ENCODE measurements at places on chromosomes 1 and 21.
A peak's percentile ranks its signal among the peaks of the same experiment; 100 is the strongest.

DNA sequence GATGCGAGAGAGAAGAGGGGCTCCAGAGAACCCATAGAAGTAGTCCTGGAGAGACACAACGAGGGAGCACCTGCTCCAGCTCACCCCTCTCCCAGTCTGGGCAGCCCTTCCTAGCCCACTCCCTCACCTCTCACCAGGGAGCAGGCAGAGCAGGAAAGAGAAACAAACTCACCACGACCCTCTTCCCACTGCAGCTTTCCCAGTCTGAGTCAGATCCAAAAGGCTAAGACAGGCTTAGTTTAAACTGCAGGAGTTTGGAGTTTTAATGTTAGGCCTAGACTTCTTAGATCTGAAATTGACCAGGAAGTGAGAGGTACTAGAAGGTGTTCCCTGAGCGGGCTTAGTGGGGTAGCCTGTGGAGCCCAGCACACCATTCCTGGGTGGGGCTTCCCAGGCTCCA lies 29.6 kb downstream of the SLC1A7 start:
- no peak for DNase-seq

DNA sequence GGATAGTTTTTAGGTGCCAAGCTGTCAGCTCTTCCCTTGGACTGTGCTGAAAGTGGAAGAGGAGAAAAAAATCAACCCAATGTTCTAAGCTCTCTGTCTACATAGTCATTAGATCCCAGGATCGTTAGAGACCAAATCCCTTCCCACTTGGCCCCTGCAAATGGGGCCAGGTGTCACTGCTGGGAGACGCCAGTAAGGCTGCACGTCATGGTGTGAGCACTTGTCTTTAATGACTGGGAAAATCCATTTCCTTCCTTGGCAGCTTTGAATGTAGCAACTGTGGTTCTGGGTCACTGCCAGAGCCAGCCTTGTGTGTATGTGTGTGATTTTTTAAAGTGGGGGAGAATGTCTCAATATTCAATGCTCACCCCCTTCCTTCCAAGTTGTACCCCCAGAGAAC lies 59.9 kb downstream of the MAN1C1 start:
- peak; percentile 56 for DNase-seq

DNA sequence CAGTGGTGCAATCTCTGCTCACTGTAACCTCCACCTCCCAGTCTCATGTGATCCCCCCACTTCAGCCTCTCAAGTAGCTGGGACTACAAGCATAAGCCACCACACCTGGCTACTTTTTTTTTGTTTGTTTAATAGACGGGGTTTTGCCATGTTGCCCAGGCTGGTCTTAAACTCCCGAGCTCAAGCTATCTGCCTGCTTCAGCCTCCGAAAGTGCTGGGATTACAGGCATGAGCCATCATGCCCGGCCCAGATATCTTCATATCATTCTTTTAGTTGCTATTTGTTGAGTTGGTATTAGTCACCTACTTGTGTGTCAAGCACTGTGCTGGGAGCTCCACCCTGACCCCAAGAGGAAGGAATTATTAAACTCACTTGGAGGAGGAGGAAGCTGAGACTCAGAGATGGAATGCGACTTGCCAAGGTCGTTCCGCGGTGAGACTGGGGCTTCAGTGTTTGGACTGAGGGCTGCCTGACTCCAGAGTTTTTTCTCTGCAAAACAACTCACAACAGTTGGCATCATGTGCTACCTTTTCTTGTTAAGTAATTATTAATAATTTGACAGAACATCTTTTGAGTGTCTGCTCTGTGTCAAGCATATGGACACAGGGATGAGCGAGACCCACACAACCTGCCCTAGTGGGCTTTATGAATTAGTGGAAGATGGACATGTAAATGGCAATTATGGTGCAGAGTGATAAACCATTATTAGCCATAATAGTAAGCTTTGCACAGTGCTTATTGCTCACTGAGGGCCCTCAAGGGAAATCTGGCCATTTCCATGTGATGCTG lies 132.0 kb downstream of the FOXD2 start:
- DNase-seq = no peak

DNA sequence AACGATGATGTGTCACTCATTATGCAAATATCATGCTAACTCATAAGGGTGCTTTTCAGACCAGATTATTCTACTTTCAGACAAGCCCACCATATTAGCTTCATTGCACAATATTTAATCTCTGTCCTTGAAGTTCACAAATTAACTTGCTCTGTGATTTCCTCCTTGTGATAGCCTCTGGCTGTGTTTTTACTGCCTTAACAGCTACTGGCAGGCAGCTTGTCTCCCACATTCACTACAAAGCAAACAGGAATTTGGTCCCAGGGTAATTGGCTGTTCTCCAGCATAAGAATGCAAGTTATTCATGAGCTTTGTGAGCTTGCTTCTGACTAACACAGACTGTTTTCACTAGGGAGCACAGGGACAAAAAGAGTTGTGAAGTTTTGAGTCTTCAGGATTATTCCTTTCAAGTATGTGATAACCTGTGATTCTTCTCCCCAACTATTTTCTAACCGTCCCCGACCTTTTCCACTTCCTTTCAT lies 87.9 kb upstream of the HMCN1 start:
- DNase-seq = no peak

DNA sequence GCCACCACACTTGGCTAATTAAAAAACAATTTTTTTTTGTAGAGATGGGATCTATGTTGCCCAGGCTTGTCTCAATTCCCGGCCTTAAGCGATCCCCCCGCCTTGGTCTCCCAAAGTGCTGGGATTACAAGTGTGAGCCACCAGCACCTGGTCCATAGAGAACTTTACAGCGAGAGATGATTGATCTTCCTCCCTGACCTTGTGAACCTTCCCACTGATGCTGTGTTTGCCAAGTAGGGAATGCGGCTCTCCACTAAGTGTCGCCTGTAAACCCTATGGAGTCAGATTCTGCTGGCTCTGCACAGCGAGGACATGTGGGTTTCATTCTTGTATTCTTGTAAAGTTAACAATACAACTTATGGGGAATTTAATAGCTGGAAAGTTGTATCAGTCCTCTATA lies 81.3 kb upstream of the LYST start:
- DNase-seq = no peak

DNA sequence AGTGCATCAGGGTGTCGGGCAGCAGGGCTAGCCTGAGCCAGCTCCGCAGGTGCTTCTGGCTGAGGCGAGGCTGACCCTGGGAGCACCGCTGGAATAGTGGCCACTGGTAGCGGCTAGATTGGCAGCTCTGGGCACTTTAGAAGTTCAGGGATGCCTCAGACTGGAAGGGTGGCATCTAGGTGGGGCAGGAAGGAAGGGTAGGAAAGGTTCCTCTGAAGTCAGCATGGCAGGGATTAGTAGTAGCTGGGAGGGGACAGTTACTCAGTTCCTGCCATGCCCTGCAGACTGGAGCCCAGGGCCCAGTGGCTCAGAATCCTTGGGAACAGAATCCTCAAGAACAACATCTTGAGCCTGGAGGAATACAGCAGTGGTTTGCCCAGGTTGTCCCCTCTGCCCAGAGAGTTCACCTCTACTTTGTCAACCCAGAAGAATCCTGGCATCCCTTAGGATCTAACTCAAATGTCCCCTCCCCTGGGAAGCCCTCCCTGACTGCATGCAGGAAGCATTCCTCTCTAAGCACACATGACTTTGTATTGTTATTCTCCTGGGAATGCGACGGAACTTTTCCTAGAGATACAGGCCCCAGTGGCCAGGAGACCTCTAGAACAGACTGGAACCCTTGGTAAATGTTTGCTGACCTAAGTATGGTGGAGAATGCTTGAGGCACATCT lies 39.5 kb upstream of the BCAR3 start:
- no peak for DNase-seq

GRCh38 chr1:71967670-71968069 lies 314.7 kb downstream of the NEGR1 start:
- DNase-seq = no peak

DNA sequence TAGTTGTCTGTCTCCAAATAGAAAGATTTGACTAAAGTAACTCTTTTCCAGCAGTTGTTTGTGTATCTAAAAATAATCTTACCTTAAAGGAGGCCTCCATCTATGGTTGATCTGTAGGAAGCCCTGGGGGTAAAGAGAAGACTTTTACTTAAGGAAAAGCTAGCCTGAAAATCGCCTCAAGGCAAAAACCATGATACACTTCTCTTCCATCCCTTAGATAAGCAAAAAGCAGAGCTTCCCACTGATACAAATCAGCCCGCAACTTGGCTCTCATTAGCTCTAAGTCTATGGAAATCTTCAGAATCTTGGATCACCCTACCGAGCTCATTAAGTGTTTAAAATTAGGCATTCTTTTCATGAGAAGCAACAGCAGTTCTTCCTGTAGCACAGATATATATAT lies 576.9 kb upstream of the PTBP2 start:
- no peak for DNase-seq

GRCh38 chr21:19833082-19833481 lies 1165.1 kb upstream of the NCAM2 start:
- DNase-seq = no peak

GRCh38 chr21:19908390-19908789 lies 1089.8 kb upstream of the NCAM2 start:
- DNase-seq = no peak

- DNase-seq = no peak
These were observed 32.2 kb upstream of the LRRC7 start for GRCh38 chr1:69535490-69535889.

DNA sequence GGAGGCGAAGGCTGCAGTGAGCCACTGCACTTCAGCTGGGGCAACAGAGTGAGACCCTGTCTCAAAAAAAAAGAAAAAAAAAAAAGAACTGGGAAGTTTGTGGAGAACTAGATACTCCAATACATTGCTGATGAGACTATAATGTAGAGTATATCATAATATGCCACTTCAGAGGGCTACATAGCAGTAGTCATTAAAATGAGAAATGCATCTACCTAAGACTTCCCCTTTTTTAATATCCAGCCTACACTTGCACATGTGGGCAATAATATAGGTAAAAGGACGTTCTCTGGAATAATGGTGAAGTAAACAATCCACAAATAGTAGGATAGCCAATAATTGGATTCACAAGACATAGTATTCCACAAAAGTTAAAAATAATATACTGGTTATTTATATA lies 311.0 kb downstream of the HLX start:
- DNase-seq = no peak

- no peak for DNase-seq
These were observed 596 bp downstream of the PADI4 start for GRCh38 chr1:17308593-17308992.

GRCh38 chr1:90114521-90115141 lies 119.7 kb downstream of the ZNF326 start:
- DNase-seq = peak; percentile 57

- no peak for DNase-seq
These were observed 145.0 kb upstream of the ZC3H11B start for GRCh38 chr1:219757890-219758289.

DNA sequence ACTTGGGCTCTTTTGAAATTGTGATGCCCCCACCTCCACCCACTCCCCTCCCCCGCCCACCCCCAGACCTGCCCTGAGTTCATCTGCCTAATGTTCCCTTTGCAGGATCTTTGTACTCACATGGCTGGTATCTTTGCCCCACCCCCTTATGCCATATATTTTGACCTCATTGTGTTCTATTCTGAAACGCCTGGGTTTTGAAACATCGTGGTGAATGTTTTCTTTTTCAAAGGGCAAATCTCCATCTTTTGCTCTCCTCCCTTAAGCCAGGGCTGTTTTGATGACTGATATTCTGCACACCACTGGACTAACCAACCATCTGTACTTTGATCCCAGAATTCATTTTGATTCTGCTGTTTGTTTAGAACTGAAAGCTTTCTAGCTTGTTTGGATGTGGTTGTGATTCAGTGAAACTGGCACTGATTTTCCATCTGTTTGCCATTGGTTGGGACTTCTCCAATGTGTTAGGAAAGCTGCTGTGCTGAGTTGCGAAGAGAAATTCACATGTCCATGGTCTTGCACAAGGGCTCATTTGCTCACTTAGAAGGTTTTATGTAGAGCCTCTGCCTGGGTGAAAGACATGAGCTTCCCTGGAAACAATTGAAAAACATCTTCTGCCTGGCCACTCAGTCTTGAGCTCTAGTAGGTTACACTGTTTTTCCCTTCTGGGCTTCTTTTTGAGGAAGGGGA lies 16.5 kb downstream of the SMAP2 start:
- no peak for DNase-seq

DNA sequence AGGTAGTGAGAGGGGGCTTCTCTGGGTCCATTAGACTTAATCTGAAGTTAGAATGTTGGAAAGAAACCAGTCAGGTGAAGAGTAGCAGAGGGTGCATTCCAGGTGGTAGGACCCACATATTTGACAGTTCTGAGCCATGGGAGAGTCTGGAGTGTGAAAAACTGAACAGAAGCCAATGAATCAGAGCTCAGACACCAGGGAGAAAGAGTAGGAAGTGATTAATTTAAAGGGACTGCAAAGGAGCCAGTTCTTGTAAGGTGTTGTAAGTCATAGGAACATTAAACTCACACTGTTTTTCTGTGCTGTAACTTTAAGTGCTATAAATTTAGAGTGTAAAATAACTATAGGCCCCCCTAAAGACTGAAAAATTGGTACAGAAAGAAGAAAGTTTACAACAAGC lies 5.9 kb upstream of the DHX9 start:
- no peak for DNase-seq

- no peak for DNase-seq
These were observed 66.4 kb downstream of the LMX1A start for GRCh38 chr1:165290148-165290547.

DNA sequence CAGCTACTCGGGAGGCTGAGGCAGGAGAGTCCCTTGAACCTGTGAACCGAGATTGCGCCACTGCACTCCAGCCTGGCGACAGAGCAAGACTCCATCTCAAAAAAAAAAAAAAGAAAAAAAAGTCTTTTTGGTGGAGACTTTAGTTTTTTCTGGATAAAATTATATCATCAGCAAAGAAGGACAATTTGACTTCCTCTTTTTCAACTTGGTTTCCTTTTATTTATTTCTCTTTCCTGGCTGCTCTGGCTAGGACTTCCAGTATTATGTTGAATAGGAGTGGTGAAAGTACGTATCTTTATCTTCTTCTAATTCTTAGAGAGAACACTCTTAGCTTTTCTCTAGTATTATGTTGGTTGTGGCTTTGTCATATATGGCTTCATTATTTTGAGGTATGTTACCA lies 130.8 kb downstream of the PCBP3 start:
- DNase-seq = no peak

- no peak for DNase-seq
These were observed 81.9 kb upstream of the NR5A2 start for GRCh38 chr1:199945591-199945990.

- no peak for DNase-seq
These were observed 101.5 kb downstream of the KCNN3 start for GRCh38 chr1:154768456-154769125.

GRCh38 chr1:198622001-198622400 lies 16.8 kb upstream of the PTPRC start:
- DNase-seq = no peak

- no peak for DNase-seq
These were observed 76.8 kb upstream of the DNAJC6 start for GRCh38 chr1:65232461-65232990.

DNA sequence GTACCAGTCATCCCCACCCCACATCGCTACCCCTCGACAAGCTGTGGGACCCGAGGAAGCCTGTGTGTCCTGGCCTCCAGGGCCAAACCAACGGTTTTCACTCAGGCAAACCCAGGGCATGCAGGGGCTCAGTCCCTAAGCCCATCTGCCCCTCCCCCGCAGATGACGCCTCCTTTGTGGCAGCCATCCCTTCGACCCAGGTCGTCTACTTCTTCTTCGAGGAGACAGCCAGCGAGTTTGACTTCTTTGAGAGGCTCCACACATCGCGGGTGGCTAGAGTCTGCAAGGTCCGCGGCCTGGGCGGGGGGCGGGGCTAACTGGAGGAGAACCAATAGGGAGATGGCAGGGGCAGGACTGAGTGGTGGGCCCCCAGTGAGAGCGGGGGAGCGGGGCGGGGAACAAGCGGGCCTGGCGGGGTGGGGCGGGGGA lies 7.4 kb downstream of the SEMA4A start:
- peak; percentile 64 for DNase-seq

GRCh38 chr21:21182401-21183010 lies 184.3 kb downstream of the NCAM2 start:
- DNase-seq = no peak

Measured in cerebellar nuclear complex (tissue), 1 donor.